HEK293T (cell line): ENCODE measurements at places on chromosomes 7 and 10.

DNA sequence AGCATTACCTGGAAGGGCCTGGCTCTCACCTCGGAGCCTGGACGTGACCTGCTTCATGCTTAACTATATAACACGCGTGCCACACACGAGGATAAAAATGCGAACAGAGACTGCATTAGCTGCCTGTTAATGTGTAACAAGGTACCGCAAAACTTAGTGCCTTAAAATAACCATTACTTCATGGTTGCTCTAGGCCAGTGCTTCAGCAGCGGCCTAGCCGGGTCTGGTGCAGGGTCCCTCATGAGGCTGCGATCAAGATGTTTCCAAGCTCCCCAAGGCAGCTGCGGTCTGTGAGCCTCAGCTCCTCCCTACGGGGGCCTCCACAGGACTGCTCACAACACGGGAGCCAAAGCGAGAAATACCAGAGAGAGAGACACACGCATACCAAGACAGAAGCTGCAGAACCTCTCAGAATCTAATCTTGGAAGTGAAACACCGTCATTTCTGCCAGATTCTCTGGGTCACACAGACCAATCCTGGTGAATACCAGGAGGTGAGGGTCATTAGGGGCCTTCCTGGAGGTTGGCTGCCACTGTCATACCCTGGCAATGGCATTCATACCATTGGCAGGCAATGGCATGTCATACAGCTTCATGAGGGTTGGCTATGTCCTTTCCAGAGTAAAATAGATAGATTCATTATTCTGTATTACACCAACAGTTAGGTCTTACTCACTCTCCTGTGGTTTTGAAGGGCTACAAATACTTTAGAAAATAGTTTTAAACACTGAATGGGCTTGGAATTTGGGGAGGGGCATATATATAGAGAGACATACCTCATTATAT, 94.5 kb downstream of the HIPK2 start:
- DNase-seq = no peak

DNA sequence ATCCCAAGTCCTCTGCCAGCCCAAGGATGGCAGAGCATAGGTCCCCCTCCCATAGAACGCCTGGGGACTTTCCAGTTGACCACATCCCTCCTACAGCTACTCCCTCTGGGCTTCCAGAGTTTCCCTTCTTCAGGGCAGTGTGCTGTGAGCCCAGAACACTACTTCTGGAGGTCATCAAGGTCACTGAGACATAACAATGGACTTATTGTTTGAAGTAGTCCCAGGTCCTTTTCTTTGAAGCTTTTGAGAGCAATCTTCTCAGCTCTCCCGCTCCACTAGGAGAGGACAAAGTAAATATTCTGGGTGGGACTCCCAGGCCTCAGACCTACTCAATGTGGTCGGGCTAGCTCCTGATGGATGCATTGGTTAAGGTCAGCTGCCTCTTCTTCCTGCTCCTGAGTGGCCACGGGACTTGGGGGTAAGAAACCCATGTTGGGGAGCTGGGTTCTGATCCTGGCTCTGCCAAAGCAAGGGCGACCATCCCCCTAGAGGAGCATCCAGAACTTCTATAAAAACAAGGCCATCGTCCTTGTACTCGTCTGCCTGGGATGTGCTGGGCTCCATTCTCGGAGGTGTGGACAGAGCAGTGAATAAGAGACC, 83.5 kb upstream of the DDC start:
- DNase-seq = no peak

GRCh38 chr7:132387596-132387995, 188.7 kb downstream of the PLXNA4 start:
- no peak for DNase-seq

GRCh38 chr10:108749042-108749441, 1174.3 kb downstream of the XPNPEP1 start:
- DNase-seq = no peak

DNA sequence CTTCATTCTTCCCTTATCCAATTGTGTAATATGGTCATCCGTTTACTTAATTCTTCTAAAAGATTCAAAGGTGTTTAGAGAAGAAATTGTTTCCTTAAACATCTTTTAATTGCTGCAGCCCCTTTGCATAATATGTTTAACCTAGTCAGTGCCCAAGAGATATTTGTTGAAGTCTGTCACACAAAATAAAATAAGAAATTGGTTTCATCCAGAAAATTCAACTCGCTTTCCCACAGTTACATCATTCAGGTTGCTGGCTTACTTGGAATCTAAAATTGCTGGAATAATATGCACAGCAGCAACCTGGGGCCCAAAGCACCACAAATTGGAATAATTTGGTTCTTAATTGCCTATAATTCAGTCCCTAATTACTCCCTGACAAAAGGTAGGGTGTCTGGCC, 155.1 kb upstream of the ETV1 start:
- no peak for DNase-seq

GRCh38 chr7:115230882-115231571, 309.1 kb downstream of the MDFIC start:
- DNase-seq = no peak

DNA sequence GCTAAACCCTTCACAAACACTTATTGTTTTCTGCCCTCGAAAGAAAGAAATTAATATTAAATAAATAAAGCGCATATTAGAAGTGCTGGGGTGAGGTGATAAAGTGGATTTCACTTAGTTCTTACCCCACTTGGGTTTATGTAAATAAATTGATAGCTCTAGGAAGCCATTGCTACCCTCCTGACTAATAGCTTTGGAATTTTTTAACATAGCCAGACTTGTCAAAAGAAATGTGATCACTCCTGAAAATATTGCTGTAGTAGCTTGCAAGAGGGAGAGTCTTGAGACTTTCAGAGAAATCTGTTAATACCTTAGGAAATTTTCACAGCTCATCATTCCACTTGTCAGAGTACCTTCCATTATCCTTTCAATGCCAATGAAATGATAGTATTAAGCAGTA, 7.6 kb downstream of the ARL5B start:
- no peak for DNase-seq

DNA sequence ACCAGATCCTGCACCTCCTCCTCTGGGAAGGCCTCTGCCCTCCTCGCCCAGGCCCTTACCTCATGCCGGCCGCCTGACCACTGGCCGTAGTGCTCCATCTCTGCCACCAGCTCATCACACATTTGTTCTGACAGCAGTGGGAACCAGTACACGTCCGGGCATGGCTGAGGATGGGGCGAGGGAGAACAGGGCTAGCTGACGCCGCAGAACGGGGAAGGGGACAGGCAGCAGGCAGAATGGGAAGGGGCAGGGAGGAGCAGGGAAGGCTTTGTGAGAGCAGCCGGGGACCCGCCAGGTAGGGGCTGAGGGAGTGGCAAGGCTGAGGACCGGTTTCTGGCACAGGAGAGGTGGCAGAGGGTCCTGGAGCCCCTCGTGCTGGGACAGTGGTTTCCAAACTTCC, 8.0 kb upstream of the MOGAT3 start:
- DNase-seq = no peak

DNA sequence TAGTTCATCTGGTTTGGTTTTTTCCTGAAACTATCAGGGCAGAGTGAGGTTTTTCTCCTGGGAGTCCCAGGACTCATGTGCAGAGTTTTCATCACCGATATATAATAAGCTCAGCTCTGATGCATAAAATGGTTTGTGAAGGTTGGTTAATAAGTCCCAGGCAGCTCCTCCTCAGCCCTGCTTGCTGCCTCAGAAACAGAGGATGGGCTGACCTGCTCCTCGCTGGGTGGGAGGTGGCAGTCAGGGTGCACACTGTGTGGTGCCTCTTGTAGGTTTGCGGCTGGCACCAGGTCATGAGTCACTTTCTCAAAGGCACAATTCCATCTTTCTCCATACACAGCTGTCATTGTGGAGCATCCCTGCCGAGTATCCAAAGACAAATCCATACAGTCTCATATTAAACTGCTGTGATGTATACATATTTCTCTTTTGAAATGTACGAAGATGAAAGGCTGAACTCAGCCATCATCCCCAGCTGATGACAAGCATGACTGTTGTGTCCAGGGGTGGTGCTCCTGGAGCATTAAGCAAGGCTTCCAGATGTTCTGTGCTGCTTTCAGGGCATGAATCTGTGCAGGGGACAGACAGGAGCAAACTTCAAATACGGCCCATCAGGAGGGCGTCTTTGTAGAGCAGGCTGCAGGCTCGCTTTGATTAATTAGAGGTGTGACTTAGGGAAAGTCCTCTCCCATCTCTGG, 125.7 kb upstream of the NPS start:
- no peak for DNase-seq

DNA sequence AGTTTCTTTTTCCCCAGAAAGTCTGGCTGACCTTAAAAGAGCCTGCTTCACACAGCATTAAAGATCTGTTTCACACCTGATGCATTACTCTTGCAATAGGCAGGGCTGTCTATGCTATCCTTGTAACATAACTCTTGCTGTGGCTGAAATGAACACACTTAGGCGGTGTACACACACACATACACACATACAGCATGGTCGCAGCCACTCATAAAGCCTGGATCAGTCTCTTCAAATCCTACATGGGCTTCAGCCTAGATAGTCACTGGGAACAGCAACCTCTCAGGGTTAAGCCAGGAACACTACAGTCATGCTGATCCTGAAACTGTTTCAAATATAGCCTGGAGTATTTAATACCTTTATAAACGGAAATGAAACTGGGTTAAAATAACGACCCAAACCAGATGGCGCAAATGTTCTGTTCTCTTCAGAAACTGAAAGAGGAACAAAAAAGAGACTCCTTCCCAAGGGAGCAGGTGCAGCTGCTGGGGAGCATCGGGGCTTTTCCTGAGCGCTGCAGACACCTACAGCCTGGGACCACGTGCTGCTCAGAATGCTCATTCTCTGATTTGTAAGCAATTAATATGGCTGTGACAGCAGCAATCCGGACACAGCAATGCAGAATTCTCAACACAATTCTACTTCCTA, 61.0 kb upstream of the SFMBT2 start:
- DNase-seq = no peak

- DNase-seq = no peak
Measured at GRCh38 chr7:229184-229964, 37.0 kb downstream of the FAM20C start.

- no peak for DNase-seq
Measured at GRCh38 chr7:76064208-76064970, 16.5 kb downstream of the MDH2 start.

DNA sequence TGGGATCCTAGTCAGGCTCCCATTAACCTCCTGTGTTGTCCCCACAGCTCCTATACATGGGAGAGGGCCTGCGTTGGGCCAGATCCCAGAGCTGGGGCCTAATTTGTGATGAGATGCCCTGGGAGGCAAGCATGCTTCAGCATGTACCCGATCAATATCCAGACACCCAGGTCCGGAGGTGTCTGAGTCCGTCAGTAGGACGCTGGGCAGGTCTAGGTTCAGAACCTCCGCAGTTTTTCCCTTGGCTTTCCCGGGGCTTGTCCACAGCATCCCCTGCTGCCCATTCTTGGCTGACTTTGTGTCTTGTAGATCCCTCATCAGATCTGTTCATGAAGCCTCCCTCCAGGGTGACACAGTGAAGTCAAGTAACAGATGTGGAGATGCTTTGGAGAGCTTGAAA, 32.7 kb upstream of the RBAK start:
- no peak for DNase-seq

DNA sequence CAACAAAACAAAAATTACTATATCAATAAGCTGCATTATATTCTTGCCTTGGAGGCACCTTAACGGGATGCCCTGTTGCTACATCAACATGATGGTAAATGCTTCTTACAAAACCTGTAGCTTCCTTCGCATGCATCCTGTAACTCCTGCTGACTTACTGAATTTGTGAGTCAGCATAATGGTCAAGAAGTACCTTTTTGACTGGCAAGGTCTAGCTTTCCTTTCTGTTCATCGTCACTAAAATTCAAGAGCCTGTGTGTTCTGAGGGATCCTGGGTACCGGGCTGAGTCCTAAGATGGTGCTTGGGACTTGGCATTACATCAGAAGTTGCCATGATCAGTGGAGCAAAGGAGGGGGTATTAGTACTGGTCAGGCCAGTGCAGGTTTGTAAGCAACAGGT, 4.9 kb downstream of the PFKFB3 start:
- no peak for DNase-seq

DNA sequence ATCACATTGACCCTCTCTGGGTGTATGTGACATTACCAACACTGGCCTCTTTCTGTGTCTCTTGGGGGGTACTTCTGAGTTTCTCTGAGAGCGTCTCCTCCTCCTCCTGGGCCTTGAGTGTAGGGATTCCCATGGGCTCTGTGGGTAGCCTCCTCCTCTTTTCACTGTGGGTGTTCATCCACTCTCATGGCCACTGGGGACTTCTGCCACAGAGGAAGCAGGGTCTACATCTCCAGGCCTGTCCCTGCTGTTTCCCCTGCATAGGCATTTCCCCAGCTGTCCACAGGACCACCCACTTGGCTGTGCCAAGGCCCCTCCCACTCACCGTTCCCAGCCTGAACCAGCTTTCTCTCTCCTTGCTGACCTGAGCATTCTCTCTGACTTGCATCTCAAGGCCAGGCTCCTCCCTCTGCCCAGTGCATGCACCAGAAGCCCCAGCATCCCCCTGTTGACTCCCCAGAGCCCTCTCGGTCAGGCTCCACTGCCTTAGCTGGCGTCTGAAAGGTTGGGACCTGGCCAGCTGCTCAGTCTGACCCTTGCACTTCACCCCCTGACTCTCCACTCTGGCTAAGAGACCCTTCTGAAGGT, 487.6 kb downstream of the GLRX3 start:
- no peak for DNase-seq

- DNase-seq = no peak
Measured at GRCh38 chr7:106187613-106188350, 75.7 kb upstream of the SYPL1 start.

DNA sequence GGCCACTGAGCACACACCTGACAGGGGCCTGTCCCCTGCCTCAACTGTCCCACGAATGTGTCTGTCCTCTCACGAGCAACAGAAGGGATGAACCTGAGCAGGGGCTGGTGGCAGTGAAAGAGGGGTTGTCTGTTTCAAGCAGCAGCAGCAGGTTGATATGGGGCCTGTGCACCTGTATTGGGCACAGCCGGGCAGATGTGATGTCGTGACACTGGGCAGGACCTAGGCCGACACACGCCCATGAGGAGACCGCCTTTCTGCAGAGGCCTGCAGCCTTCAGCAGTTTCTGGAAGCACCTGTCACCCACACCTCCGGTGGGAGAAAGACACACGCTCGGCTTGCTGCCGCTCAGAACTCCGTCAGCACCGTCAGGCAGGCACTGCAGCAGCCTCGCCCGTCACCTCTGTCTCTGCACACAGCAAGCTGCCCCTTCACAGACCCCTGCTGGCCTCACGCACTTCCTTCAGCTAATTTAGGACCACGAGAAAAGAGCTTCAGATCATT, 48.5 kb downstream of the AMZ1 start:
- no peak for DNase-seq

DNA sequence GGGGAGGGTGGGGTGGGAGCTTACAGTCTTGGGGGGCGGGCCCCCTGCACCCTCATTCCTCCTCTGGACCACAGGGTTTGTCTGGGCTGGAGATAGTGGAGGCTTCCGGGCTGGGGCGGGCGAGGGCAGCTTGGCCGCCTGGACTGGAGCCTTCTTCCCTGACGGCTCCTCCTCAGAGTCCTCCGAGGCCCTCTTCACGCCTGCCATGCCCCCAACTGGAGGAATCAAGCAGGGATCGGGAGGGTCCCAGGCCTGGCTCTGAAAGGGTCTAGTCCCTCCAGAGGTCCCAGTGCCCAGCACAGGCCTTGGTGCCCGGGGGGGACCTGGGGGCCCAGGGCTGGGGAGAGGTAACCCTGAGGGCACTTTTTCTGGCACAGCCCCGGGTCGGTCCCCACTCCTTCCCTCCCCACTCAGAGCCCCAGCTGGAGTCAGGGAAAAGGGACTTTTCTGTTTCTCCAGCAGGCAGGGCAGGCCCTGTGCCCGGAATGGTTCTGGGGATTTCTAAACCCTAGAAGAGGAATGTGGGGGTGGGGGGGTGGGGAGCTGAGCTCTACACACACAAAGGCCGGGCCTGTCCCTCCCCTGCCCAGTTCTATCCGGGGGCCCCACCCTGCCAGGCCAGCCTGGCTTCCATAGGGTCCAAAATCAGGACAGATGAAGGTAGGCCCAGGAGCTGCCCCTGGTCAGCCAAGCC, 11.6 kb downstream of the MICALL2 start:
- DNase-seq = no peak
